NCI-H2171 treated with DMSO at 0.1 percent for 48 hours (cell line): ENCODE measurements at places on chromosomes 4 and X.

DNA sequence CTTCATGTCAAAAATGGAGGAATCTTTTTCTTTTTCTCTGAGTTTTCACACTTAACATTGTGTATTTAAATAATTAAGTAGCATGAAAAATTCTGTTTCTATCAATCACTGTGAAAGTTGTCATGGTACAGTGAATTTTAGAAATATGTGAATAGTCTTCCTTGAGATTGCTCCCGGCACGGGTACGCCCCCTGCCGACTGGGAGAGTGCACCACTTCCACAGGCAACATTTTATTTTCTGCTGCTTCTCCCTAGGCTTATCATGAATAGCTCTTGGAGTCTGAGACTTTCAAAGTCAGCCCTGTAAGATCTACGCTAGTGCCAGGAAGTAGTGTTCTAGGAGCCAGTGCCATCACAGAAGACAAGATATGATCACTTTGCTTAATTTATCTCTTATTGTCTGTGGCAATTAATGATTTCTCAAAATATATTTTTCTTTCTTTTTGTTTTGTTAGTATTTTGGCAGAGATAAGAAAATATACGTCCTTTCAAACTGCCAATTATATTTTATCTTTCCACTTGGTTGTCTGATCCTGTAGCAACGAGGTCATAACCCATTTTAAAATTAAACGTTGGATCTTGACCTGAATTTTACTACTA lies 763.8 kb upstream of the AADAT start:
- peak; percentile 13 for DNase-seq

DNA sequence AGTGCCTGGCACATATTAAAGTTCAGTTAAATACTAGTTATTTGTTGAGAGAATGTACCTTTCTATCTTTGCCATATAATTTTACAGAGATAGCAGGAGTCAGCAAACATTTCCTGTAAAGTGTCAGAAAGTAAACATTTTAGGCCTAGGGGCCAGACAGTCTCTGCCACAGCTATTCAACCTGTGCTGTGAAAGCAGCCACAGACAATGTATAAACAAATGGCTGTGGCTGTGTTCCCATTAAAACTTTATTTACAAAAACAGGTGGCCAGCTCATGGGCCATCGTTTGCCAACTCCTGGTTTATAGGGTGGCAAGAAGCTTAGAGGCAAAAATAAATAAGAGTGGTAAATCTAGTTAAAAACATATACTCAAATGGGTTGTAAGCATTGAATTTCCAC lies 34.0 kb upstream of the BRS3 start:
- no peak for DNase-seq

GRCh38 chrX:19293606-19294325 lies 50.0 kb upstream of the PDHA1 start:
- DNase-seq, result no peak

DNA sequence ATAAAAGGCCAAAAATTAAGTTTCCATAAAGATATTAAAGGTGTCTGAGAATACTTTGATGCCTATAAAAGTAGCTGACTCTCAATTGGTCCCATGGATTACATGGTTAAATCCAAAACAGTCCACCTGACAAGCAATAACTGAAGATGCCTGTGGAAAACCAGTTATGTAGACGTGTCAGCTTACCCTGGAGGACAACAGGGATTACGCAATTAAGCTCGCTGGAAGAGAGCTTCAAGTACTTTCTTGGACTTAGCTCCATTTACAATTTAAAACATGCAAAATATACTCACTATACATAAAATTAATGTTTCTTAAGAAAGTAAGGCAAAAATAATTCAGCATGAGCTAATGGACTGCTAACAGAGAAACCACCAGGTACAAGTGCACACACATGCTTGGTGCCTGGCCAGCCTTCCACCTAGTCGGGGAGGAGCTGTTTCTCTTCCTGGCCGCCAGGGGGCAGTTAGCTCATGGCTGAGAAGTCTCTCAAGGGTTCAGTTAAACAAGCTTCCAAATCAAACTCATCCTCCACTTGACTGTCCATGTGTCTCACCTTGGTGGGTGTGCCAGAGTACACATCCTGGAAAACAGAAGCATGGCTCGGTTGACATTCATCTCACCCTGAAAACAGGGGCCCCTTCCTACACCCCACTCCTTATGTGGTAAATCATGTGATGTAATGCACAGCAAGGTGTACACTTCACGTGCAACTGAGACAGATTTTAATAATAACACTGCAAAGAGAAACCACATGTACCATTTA lies 9.2 kb upstream of the FAM53A start:
- DNase-seq, result peak; percentile 47

DNA sequence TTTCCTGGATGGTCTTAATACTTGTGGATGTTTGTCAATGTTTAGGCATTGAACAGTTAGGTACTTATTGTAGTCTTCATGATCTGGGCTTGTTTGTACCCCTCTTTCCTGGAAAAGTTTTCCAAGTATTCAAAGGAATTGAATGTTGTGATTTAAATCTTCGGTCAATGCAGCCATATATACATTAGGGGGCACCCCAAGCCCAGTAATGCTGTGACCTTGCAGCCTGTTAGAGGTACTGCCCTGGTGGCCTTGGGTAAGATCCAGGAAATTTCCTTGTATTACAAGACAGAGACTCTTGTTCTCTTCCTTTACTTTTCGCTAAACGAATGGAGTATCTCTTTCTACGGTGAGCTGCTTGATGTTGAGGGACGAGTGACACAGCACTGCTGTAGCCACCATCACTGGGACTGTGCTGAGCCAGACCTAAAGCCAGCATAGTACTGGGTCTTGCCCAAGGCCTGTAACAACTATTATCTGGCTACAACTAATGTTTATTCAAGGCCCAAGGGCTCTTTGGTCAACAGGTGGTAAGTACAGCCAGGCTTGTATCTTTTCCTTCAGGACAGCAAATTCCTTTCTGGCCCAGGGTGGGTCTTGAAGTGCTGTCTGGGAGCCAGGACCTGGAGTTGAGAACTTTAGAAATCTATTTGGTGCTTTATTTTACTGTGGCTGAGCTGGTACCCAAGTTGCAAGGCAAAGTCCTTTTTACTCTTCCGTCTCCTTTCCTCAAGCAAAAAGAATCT lies 118.3 kb upstream of the ATOH1 start:
- no peak for DNase-seq

GRCh38 chr4:171710743-171711142 lies 102.5 kb upstream of the GALNTL6 start:
- DNase-seq, result no peak

DNA sequence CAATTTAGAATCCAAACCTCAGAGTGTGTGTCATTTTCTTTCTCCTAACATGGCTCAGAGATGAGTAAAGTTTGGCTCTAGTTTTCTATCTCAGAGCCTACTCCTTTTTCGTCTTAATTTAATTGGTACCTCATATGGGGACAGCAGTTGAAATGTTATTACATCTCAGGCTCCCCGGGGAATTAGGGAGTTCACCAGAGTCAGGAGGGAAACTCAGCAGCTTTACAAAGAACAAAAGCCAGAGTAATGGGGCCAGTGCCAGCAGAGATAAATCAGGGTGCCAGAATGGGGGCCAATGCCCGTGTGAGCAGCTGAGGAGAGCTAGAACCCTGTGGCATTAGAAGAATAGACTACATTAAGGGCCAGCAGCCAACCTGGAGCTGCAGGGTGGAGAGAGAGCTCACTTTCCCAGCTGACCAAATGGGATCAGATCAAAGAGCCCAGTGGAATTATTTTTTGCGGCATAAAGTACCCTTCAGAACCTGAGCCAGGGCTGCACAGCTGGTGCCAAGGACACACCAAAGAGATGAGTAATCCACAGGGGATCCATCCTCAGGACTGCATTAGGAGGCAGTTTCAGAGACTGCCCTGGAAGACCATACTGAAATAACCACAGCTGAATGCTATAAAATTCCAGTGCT lies 207.1 kb upstream of the DKK2 start:
- no peak for DNase-seq

- no peak for DNase-seq
Observed at GRCh38 chr4:185587427-185588161, 52.3 kb upstream of the PDLIM3 start.

GRCh38 chr4:13248621-13249298 lies 235.4 kb downstream of the RAB28 start:
- no peak for DNase-seq

DNA sequence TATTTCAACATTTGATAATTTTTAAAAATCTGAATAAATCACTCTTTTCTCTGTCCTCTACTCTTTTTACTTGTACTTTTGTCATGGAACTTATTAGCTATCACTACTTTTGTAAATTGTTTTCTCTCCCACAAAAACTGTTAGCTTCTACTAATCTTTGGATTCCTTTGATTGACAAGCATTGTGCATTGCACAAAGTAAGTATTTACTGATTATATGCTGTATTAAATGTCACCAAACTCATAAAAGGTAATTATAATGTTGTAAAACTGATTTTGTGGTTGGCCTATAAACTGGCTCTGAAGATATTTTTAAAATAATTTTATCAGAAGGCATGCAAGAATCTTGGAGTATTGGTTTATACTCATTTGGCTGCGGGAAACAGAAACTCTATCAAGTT lies 15.0 kb upstream of the SEC24B start:
- no peak for DNase-seq

- peak; percentile 83 for DNase-seq
Observed at GRCh38 chrX:44459501-44459900, 83.2 kb downstream of the FUNDC1 start.

DNA sequence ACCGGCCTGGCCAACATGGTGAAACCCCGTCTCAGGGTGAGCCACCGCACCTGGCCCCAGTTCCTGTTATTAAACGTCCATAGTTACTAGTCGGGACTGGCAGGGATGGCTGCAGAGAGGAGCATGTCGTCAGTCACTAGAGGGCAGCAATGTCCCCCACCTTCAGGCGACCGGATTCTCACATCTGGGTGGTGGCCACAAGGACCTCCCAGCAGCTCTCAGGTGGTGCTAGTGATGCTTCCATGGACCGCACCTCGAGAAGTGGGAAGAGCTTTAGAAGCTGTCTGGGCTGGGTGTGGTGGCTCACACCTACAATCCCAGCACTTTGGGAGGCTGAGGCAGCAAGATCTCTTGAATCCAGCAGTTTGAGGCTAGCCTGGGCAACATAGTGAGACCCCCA lies 13.3 kb upstream of the IL3RA start:
- peak; percentile 13 for DNase-seq

DNA sequence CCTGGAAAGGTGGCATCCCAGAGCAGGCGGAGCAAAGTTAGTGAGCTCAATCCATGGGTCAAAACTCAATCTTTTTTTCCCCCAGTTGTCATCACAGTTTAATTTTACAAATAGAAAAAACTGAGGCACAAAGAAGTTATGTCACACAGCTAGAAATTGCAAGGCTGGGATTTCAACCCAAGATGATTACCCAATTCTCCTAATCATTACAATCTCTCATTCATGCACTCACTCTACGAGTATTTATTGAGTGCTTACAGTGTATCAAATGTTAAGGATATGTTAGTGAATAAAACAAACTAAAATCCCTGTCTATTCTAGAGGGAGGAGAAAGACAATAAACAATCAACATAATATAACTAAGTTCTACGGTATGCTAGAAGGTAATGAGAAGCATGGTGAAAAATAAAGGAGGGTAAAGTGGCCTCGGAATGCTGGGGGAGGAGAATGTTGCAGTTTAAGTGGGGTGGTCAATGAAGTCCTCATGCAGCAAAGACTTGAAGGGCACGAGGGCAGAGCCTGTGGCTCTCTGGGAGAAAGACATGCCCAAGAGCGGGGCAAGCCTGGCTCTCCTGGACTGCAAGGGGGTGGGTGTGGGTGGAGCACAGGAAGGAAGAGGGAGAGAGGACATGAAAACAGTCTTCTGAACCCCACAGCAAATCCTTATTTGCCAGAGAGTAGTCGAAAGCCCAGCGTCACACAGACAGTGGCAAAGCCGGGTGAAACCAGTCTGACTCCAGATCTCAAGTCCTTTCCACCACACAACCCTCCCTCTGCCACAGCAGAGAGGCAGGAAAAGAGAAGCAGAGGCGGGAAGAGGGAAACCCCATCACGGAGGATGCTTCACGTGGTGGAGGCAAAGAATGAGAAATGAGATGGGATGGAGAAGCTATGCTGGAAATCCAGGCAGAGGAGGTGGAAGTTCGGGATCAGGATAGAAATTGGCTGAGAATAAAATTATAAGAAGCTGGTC lies 48.3 kb downstream of the RAB33B start:
- no peak for DNase-seq

- DNase-seq, result no peak
Observed at GRCh38 chr4:129738175-129738574, 642.2 kb downstream of the C4orf33 start.

DNA sequence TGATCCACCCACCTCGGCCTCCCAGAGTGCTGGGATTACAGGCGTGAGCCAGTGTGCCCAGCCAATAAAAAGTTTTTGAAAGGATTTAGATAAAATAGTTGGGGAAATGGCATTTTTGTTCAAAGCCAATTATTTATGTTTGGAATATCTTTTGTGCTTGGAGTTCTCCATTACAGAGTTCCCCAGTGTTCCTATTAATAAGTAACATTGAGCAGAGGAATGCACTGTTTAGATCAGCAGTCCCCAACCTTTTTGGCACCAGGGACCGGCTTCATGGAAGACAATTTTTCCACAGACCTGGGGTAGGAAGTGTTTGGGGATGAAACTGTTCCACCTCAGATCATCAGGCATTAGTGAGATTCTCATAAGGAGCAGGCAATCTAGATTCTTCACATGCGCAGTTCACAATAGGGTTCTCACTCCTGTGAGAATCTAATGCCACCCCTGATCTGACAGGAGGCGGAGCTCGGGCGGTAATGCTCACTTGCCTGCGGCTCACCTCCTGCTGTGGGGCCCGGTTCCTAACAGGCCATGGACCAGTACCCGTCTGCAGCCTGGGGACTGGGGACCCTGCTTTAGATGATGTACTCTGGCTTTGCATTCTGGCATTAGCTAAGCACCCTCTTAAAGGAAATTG lies 8.3 kb downstream of the PKD2 start:
- DNase-seq, result no peak

DNA sequence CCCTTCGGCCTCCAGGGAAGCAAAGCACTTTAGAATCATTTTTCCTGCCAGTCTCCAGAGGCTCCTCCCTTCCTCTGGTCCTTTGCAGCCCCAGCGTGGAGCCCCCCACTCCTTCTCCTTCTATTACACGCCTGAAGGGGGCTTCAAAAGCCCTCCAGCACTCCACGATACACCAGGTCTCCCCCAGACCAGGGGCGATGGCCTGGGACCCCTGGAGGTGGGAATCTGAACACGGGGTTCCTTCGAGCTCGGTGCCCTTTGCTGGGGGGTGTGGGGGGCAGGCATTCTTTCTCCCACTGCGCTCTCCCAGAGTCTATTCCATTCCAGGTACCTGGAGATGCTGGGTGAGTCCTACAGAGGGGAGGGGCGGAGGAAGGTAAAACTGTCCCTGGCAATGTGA lies 97.6 kb downstream of the HMX1 start:
- DNase-seq, result no peak

GRCh38 chrX:3351276-3351675 lies 4.8 kb upstream of the MXRA5 start:
- no peak for DNase-seq

DNA sequence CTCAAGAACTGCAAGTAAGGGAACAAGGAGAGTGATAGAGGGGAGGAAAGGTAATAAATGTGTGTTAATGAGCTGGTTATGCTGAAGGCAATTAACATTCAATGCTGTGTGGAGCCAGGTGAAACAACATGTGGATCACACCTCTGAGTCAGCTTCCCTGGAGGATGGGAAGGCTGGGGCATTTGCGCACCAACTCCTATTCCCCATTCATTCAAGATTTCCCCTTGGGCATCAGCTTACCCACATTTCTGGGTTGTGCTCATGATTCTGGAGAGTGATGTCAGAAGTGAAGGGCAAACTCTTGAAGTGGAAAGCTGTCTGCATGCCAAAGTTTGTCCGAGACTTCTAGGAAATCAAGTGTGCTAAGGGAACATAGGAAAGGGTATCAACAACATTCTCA lies 461.4 kb downstream of the MID1IP1 start:
- no peak for DNase-seq
